ENCODE measurements at places on chromosomes 2 and 18.

GRCh38 chr2:162293122-162293786 is 25.2 kb downstream of the IFIH1 start:
- no peak for DNase-seq

- DNase-seq, result no peak
Observed at GRCh38 chr2:15120631-15121030, 440.5 kb downstream of the NBAS start.

DNA sequence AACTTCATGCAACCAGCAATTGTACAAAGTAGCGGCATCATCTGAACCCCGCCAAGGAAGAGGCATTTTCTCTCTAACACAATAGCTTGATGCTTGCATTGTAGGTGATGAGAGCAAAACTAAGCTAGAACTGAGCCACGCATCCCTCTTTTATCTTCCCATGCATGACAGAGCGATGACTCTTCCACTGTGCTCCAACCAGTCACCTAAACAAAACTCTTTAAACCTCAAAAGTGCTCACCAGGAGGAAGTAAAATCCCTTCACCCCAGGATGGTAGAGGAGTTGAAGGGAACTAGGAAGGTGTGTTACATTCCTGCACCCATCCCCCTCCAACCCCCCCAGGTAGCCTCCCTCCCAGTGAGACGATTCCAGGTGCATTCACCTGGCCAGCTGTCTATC is 59.7 kb upstream of the SALL3 start:
- DNase-seq, result no peak

DNA sequence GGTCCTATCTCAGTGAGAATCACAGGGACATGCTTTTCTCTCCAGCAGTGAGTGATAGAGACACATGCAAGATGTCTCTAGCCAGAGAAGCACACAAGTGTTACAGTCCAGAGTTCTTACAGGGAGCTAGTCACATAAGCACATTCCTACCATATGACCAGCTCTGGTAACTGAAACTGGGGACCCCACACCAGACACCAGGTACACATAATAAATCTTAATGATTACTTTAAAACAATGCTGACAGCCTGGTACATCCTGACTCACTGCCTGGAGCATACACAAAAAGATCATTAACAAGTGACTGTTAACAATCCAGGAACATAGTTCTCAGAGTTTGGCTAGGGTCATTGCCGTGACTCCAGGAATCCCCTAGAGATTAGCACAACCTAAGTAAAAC is 53.6 kb downstream of the GALNT1 start:
- no peak for DNase-seq

- no peak for DNase-seq
Observed at GRCh38 chr2:150491943-150492342, 4.5 kb upstream of the RND3 start.

- no peak for DNase-seq
Observed at GRCh38 chr2:11032396-11032795, 120.7 kb downstream of the KCNF1 start.

DNA sequence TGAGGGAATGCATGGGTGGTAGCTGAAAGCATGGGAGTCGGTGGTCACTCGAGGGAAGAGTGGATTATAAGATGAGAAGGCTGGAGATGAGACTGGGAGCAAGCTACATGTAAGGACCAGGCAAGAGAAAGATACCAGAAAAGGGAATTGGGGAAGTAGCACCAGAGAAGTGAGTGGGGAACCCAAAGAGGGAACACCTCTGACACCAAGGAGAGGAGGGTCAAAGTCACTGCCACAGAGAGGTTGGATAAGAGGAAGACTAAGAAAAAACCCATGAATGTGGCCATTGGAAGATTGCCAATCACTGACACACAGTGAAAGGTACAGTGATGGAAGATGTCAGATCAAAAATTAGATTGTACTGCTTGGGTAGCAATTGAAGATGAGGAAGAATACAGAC is 473.9 kb downstream of the BCL11A start:
- no peak for DNase-seq

- DNase-seq, result no peak
Observed at GRCh38 chr2:158291544-158292180, 164.9 kb downstream of the CCDC148 start.

DNA sequence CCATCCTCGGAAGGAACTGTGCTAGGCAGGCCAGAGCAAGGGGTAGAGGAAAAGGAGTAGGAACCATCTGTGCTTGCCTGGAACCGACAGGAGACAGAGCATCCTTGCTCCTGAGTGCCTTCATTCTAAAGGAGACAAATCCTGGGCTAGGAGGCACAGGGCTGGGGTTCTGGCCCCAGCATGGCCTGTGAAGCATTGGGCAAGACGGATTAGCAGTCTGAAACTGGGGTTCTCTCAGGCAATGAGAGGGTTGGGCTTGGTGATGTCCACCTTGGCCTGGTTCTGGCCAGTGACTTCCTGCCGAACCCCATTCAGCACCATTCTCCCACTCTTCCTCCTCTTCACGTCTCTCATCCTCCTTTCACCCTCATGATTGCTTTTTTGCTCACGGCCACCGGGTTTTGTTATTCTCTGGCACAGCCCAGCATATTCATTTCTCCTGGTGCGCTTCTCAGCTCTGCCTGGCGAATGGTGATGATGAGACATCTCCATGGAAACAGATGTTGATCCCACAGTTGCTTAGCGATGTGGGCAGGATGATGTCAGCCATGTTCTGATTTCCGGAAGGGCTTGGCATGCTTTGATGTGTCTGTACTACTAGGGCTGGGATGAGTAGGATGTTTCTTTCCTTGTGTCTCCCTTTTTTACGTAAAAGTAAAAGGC is 127.7 kb downstream of the CAPN13 start:
- DNase-seq, result no peak

GRCh38 chr2:202064171-202064880 is 8.7 kb upstream of the KIAA2012 start:
- peak; percentile 88 for DNase-seq

DNA sequence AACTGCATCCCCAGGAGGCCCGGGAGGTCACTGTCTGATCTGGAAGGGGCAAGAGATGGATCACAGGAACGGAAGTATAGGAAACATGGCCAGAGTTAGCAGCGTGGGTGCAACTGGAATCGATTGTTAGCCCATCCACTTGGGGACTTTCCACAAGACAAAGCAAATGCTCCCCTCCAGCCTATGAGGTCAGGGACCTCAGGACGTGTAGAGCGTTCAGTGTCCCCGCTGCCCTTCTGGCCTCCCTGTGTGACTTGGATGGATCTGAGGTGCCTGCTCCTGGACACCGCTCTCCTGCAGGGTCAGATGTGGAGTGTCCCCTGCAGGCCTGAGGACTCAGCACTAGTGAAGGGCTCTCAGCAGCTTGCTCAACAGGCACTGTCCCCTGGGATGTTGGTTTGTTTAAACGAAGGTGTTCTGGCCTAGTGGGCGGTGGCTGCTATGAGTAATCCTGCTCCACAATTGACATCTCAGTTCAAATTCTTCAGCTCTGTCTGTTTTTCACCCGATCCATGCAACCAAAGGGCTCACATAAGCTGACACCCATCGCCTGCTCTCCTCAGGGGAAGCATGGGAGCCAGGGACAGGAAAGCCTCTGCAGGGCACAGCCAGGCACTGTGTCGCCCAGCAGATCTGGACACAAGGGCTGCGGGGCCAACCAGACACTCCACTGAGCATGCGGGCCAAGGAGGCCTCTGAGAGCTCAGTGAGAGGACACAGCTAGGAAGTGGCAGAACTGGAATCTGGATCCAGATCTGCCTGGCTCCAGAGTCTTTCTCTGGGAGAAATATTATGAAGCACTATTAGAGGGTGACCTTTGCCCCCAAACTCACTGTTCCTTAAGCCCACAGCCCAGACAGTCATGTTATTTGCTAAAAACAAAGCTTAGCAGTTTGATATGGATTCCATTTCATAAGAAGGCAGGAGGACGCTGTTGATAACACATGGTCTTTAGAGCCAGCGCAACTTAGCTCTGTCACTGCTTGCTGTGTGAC is 78.5 kb downstream of the RHOB start:
- no peak for DNase-seq

DNA sequence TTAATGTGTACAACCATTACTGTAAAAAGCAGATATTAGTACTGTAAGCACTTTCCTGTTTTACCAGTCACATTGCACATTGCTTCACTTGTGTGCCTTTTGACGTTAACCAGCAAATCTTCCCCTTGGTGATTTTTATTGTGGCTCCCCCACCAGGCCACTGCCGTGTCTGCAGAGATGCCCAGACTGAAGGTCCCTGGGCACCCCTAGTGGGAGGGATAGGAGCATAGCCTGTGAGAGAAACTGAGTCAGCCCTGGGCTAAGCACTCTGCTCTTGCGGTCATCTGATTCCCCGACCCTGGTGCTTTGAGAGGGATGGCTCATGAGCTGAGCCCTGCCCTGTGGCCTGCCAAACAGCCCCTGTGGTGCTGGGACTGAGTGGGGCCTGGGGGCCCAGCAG is 73.4 kb downstream of the INPP4A start:
- no peak for DNase-seq

DNA sequence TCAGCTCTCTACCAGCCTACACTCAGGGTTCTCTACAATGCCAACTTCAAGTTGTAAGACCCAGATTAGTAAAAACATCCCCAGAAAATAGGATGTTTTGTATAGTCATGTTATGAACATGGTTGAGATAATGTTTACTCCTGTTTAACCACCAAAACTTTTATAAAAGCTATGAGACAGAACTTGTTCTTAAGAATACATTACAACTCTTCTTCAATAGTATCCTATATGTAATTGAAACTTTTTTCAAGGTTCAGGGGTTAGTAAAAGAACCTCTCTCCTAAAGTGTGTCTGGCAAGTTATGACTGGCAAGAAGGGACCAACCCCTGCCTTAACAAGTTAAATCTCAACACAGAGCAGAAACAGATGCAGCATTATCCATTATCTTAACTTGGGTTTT is 118.8 kb upstream of the STK17B start:
- DNase-seq, result no peak

GRCh38 chr2:136305517-136306192 is 187.7 kb upstream of the CXCR4 start:
- no peak for DNase-seq

DNA sequence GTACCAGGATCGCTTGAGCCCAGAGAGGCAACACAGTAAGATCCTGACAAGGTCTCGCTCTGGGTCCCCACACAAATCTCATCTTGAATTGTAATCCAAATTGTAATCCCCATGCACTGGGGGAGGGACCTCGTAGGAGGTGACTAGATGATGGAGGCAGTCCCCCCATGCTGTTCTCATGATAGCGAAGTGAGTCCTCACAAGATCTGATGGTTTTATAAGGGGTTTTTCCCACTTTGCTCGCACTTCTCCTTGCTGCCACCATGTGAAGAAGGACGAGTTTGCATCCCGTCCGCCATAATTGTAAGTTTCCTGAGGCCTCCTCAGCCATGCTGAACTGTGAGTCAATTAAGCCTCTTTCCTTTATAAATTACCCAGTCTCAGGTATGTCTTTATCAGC is 46.0 kb upstream of the SERTAD2 start:
- DNase-seq, result no peak

DNA sequence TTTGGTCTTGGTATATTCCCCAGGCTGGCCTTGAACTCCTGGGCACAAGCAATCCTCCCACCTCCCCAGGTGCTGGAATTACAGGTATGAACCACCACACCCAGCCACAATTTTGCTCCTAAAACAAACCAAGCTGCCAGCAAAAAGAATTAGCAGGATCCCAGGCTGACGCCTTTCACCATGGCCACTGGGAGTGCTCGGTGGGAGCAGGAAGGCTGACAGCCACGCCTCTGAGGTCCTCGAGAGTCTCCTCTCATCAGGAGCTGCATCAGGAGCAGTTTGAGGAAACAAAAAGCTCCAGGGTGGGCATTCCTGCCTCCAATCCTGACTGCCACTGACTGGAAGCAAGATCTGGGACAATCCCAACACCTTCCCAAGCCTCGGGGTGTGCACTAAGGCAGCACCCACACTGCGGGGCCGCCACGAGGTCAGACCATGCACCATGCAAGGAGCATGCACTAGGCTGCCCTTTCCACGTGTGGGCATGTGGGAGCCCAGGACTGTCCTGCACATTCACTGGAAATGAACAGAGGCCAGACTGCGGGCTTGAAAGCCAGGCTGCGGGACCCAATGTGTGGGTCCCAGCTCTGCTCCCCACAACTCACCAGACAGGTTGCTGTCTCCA is 51.4 kb downstream of the TFCP2L1 start:
- no peak for DNase-seq

GRCh38 chr2:85012431-85012830 is 41.5 kb downstream of the KCMF1 start:
- no peak for DNase-seq

- no peak for DNase-seq
Observed at GRCh38 chr2:226828191-226828590, 7.7 kb upstream of the RHBDD1 start.

GRCh38 chr2:156329031-156329926 is 3.2 kb downstream of the NR4A2 start:
- no peak for DNase-seq

DNA sequence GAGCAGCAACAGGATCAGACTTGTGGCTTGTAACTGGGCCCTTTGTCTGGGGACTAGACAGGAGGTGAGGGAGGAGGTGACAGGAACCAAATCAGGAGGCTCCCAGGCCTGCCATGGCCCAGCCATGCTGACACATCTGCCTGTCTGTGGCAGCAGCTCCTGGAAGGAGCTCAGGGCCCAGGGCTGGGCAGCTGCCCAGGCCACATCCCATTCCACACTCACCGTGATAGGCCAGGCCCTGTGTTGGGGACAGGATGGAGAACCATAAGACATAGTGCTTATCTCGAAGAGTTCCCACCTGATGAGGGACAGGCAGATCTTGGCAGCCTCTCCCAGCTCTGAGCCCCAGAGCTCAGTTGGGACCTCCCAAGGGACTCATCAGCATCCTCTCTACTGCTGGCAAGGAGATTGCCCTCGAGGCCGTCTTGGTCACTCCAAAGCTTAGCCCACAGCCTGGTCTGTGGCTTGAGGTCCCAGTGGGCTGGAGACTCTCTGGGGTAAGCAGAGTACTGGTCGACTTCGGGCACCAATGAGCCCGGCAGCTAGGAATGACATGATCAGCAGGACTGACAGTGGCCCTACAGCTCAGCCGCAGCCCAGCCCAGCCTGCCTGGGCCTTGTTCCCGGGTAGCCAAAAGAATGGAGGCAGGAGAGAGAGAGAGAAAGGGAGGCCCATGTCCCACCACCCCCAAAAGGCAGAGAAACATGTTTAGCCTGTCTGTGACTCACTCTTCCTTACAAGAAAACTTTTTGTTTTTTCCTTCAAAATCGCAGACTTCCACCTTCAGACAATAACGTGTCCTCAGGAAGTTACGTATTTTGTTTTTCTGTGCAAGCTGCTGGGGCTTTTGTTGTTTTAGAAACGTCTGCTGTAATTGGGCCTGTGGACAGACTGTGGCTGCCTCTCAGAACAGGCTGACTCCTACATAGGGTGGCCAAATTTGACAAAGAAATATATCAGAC is 82.1 kb downstream of the HS1BP3 start:
- DNase-seq, result no peak

- no peak for DNase-seq
Observed at GRCh38 chr2:140091926-140092325, 1311.7 kb upstream of the NXPH2 start.

GRCh38 chr2:44969936-44970335 is 28.4 kb downstream of the SIX3 start:
- no peak for DNase-seq

- peak; percentile 44 for DNase-seq
Observed at GRCh38 chr2:153519257-153519875, 40.8 kb upstream of the RPRM start.

- no peak for DNase-seq
Observed at GRCh38 chr18:26267357-26267930, 41.2 kb downstream of the TAF4B start.

All from NT2/D1 (cell line).